Liver (tissue), 10 donors: ENCODE measurements at places on chromosomes 12 and 14.

GRCh38 chr12:60194678-60195077 is 598.8 kb downstream of the SLC16A7 start:
- DNase-seq = no peak

DNA sequence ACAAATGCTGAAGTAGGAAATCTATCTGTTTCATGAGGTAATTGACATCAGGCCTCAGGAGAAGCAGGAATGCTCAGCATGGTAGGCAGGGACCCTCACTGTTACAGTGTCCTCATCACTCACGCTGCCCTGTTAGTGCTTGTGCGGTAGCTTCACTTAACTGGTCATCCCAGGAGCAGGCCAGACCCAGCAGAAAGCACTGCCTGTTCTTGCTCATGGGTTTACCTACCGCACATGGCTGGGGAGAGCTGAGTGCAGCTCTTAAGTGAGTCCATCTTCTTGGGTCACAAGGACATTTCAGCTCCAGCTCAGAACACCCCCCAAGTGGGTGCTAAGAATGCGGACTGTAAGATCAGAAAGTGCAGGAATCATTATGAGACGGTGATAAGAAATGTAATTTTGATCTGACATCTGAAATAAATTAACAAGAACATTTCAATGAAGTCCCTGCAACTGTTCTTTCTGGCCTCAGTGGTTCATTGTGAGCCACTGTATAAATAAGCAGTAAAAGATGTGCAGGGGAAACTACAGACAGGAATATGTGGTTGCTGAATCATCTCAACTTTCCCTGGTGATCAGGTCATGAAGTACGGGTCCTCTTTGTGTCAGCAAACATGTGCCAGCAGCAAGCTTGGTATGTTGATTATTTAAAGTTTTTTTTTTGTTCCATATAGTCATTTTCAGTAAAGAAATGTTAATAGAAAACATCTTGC is 757.7 kb upstream of the TMEM132C start:
- no peak for DNase-seq

DNA sequence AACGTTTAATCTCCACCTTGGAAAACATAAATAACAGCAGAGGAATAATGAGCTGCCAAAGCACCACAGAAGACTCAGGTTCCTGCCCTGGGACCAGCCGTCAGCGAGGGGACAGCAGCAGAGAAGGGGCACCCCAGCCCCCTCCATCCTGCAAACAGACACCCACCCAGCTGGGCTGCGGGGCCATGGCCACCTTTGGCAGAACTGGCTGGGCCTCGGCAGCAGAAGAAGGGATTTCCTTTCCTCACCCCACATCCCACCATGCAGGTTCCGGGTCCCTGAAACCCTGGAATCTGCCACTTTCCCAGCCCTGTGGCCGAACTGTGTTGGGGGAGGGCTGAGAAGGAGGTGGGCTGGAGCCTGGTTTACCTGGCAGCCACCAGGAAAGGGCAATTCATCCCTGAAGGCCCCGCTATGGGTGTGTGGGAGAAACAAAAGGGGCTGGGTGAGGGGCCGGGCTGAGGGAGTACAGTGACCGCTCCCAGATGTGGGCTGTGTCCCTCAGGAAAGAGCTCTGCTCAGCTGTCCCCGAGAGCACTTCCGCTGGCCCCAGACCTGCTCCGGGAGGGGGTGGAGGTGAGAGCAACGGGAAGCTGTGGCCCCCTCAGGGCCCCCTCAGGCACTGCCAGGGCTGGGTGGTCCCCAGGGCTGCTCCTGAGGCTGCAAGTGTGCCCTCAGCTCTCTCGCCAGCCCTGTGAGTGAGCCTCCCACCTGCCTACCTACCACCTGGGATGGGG is 3.8 kb downstream of the PGF start:
- DNase-seq = no peak

DNA sequence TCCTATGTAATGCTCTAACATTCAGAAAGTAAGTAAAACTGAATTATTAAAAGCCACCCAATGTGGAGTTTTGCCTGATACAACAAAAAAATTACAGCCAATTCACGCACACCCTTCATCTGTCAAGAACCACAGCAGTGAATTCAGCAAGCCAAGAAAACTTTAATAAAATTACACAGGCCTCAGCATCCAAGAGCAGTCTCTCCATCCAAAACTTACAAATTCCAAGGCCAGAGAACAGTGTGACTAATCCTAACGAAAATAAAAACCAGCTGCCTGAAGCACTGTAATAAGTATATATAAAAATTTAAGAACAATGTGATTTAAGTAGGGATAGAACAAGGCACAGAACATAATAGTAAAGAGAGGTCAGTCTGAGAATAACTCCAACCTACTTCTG is 54.2 kb downstream of the SIX6 start:
- no peak for DNase-seq

DNA sequence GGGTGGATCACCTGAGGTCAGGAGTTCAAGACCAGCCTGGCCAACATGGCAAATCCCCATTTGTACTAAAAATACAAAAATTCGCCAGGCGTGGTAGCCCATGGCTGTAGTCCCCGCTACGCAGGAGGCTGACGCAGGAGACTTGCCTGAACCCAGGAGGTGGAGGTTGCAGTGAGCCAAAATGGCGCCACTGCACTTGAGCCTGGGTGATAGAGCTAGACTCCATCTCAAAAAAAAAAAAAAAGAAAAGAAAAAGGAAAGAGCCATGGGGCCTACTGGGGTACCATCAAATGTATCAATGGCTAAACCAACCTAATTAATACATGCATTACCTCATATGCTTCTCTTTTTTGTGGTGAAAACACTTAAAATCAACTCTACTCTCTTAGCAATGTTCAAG is 10.7 kb downstream of the TFCP2 start:
- no peak for DNase-seq

GRCh38 chr14:39085933-39086332 is 17.1 kb downstream of the SEC23A start:
- DNase-seq = no peak

- no peak for DNase-seq
Measured at GRCh38 chr12:49219417-49220026, 30.6 kb upstream of the TUBA1A start.

DNA sequence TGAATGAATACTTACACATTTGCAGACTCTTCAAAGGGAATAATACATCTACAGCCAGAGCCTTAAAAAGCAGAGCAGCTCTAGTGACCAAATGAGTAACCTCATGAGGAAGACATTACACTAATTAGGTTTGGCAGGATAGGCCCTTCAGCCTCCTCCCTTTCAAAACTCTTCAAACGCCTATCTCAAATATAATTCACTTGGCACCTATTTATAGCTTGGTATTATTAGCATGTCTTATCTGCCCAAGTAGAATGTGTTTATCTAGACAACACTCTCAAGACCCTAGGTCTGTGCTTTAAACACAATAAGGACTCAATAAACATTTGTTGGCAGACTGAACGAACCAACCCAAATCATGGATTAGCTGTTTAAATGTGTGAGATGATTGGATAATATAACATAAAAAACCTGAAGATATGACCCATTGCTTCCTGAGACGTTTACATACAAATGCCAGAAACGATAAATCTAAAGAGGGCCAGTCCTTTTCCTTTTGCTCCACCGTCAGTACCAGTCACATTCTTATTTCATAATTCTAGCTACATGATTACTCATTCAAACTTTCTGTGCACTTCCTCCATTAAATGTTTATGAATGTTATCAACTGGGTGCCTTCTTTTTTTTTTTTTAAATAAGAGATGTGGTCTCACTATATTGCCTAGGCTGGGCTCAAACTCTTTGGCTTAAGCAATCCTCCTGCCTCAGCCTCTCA is 123.3 kb downstream of the CEP83 start:
- no peak for DNase-seq

DNA sequence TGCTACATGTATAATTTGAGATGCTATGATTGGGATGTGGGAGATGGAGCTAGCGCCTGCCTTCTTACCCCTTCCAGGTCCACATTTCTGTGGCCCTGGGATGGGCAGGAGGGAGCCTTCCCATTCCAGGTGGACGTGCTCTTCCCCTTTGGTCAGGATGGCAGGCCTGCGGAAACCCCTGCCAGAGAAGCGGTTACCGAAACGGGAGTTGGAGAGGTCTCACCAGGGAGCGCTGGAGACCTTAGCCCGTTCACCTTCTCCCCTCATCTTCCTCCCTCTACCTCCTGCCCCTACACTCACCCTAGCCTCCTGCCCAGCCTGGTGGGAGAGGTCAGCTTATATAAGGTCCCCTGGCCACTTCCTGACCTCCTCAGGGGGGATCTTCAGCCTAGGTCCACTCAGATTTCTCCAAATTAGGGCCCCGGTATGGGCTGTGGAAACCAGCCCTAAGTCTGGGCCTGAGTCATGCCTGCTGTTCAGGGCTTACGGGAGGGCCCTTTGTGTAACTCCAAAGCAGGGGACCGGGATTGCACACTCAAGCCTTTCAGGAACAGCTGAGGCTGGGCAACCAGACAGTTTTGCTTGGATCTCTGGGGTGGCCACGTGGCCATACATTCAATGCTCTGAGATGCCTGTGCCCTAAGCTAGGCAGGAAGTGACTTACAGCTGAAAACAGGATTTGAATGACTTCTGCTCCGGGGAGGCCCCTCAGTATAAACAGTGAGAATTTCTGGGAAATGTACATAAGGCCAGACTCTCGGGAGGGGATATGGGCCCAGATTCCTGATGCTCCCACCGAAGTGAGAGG is 10.2 kb upstream of the MEG3 start:
- no peak for DNase-seq

DNA sequence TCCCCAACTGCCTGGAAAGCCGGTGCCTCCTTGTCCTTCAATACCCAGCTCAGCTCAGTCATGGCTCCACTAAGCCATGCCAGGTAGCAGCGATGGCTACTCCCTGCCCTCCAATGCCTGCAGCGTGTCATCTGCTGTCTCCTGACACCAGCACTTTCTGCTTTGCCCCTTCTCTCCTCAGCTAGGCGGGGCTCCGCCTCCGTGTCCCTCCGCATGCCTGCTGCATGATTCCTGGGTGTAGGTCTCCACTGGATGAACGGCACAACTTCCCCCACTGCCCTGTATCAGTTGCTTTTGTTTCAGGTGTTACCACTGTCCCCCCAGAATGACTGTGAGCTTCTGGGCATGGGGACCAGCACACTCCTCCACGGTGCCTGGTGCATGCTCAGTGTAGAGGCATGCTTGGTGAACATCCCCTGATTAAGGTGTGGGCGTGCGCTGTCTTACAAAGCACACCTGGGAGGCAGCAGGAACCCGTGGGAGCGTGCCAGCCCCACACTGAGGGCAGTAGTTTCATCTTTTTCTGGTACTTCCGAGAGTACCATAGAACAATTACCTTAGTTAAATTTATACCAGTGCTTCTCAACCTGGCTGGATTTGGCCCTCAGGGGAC is 179.4 kb upstream of the PRMT8 start:
- DNase-seq = no peak
